EL (cell line): ENCODE measurements at places on chromosomes 7 and 10.

DNA sequence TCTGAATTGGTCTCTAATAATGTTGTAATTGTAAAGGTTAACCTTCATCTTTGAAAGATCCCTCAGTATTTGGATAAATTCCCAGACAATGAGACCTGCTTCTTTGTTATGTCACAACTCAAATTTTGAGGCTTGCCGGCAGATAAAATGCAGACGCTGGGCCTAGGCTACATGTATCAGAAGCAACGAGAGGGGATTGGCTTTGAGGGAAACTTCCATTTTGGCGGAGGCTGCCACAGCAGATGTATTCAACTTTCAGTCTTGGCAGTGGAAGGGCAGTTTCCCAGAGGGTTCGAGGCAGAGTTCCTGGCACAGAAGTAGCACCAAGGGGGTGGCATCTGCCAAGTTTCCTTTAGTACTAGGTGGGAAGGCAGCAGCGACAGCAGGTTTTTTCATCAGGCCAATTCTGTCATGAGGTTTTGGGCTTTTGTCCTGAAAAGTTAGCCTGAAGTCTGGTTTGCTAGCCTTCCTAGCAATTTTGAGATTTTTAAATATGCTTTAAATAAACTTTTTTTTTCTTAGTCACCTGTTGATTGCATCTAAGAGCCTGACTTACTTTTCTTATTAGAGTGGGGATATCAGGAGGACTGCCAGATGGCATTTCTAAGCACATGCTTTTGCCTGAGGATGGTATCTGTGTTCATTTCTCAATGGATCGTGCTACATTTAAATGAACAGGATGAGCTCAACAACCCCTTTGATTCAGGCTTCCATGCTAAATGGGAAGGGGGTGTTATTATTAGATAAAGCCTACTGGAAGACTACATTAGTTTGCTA lies 89.5 kb upstream of the FAM3C start:
- peak; percentile 8 for DNase-seq

GRCh38 chr7:25894002-25894901 lies 257.7 kb upstream of the NFE2L3 start:
- no peak for DNase-seq

DNA sequence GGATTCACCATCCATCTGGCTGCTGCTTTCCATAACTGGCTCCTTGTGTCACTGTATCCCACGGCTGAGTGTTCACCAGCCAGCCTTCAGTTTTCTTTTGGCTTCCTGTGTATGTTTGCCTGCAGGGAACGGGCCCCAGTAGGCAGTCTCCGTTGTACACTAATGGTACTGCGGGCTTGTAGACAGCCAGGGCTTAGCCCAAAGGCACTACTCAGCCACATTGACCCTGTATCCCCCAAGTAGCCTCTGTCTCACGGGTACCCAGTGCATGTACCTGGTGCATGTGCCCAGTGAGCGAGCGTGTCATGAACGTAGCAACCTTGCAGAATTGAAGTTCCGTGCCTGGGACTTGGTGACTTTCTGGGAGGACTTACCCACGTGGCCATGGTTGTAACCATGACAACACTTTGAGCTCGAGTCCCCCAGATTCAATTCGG lies 6.1 kb downstream of the PFKFB3 start:
- DNase-seq, result no peak

- no peak for DNase-seq
Observed at GRCh38 chr7:2433713-2434550, 30.5 kb downstream of the CHST12 start.

DNA sequence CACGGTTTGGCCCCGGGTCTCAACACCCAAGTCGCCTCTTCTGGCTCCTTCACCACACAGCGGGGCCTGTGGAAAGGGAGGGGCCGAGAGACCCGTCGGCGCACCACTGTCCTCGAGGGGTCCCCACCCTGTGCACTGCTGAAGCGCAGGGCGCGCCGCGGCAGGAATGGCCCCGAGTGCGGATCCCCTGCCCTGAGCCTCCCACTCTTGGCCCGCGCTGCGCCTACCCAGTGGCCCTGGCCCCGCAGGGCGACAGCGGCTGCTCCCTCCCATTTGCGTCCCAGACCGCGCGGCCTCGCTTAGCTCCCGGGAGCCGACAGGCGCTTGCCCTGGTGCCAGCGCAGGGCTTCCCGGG lies 2.1 kb upstream of the SFMBT2 start:
- DNase-seq, result no peak

- DNase-seq, result no peak
Observed at GRCh38 chr7:50564171-50564570, 1.0 kb downstream of the DDC start.

GRCh38 chr7:83640240-83640639 lies 8.7 kb downstream of the SEMA3E start:
- no peak for DNase-seq

- DNase-seq, result peak; percentile 66
Observed at GRCh38 chr7:98870121-98870651, 372 bp upstream of the TMEM130 start.

DNA sequence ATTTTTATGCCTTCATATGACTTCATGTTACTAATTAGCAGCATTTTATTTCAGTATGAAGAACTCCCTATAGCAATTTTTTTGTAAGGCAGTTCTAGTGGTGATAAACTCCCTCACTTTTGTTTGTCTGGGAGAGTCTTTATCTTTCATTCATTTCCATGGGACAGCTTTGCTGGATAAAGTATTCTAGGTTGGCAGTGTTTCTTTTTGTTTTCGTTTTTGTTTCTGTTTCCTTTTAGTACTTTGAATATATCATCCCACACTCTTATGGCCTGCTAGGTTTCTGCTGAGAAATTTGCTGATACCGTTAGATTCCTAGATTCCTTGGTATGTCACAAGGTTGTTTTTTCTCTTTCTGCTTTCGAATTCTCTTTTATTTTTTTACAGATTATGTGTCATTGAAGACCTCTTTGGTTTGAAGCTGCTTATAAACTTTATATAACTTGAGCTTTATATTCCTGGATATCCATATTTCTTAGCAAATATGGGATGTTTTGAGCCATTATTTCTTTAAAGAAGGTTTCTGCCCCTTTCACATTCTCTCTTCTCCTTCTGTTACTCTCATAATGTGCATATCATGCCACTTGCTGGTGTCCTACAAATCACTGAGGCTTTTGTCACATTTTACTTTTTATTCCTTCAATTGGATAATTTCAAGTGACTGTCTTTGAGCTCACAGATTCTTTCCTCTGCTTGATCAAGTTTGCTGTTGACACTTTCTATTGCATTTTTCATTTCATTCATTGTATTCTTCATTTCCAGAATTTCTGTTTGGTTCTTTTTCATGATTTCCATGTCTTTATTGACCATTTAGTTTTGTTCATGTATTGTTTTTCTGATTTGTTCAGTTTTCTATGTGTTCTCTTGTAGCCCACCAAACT lies 28.9 kb upstream of the AHR start:
- no peak for DNase-seq

DNA sequence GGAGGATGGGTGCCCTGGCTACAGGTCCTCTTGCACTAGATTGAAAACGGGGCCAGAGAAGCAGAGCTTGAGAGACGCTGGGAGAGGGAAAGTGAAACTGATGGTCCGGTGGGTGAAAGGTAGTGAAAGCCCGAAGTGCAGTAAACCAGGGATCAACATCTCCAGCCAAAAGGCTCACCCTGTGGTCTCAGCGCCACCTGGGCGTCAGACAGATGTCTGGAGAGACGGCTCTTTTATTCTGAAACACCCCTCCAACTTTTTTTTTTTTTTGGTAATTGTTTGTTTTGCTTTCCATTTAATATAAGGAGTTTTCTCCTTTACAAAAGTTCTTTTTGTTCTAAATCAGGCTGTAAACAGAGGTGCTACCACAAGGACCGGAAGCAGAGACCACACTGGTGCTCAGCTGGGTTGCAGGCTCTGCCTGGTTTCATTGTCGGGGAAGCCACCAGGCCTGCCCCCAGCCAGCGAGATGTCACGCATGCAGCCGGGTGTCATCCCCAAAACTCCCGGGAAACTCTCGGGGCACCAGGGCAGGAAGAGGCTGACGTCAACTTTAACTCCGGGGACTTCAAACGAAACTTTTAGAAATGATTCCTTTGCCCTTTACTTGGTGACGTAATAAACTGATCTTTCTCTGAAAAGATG lies 11.2 kb downstream of the IL2RA start:
- DNase-seq, result peak; percentile 53

DNA sequence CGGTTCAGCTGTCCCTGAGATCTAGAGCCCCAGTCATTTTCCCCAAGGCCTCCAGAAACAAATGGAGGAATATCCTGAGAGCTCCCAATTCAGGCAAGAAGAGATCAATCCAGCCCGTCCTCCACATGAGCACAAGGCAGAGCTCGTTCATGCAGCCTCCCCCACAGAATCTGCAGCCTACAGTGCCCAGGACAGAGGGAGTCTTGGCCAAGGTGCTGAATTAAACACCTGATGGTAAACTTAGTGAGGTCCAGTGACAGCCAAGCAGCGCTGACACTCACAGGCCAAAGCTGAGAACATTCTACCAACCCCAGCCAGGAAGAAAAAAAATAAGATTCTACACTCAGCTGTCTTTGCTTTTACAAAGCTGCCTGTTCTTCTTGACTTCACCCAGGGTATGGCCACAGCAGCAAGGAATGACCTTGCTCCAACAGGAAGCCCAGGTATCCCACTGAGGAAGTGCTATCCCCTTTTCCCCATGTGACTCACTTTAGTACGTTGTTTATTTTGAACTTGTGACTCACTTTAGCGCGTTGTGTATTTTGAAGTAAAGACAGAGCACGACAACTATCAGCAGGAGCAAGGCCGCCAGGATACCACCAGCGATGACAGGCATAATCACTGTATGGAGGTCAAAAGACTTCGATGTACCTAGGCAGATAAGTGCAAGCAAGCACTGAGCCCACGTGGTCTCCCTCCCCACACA lies 4.4 kb upstream of the CUZD1 start:
- no peak for DNase-seq

DNA sequence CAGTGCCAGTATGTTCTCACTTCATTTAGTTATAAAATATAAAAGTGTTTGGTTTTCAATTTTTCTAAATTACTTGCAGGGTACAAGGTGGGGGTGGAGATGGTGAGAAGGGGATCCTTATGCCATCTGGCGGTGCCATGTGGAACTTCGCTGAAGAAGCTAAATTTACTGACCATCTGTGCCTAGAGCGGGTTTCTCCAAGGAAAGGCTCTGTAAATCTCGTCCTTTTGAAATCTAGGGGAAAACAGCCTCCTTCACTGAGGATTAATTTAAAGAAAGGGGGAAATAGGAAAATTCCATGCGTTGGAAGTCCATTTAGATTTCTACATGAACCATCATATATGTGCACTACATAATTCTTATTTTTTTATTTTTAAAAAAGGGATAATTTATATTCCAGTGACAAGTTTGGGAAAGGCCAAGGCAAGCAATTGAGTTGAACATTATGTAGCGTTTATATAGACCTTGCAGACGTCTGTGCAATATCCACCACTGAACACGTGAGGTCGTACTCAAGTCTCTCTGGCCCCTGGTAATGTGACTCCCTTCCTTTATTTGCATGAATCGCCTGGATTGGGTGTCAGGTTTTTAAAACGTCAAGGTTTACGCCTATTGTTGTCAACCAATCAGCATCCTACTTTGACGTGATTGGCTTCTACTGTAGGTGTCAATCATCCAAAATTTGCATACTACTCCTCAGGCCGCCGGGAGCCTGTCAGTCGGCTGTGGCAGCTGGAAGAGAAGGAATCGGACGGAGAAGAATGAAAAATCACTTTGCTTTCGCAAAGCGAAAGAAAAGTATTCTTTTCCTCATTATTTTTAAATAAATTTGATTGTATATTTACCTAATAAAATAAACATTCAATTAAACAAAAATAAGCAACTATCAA lies 297.1 kb upstream of the NFE2L3 start:
- DNase-seq, result peak; percentile 79

GRCh38 chr7:101947899-101948298 lies 130.5 kb downstream of the CUX1 start:
- no peak for DNase-seq

GRCh38 chr7:146741911-146742310 lies 625.3 kb downstream of the CNTNAP2 start:
- no peak for DNase-seq

DNA sequence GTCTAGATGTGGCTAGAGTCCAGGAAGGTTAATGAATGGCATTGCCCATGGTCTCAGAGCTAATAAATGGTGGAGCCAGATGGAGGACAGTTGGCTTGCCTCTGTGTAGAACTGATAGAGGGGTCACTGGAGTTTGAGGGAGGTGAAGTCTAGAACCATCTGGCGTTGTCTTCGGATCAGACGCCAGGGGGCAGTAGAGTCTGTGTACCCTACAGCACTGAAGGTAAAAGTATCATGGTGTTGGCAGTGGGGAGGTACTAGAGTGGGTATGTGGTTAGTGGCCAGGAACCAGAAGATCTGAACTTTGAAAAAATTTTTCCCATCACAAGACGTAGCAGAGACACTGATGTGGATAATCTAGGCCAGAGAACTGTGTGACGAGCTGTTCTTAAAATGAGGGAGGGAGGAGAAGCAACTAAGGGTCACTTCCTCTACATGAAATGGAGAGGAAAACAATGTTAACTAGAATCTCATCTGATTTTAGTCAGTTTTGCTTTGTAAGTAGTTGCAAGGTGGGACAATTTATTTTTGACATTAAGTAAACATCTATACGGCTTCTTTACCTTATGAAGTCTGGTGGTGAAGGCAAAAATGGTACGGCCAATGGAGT lies 227.9 kb upstream of the PRSS58 start:
- no peak for DNase-seq

DNA sequence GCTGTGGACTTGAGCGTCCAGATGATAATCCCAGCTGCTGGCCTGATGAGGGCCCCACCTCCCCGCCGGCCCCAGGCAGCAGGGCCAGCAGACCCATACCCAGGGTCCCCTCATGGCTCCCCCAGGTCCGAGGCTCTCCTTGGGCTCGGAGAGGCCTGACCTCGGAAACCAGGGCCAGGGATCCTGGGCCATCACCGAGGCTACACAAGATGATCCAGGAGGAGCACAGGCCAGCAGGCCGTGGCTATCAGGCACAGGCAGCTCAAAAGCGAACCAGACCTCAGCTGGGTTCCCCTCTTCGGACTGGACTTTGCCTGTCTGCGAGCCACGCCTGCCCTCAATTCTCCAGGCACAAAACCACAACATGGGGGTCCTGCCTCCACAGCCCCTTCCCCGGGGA lies 17.4 kb downstream of the PDGFA start:
- no peak for DNase-seq

DNA sequence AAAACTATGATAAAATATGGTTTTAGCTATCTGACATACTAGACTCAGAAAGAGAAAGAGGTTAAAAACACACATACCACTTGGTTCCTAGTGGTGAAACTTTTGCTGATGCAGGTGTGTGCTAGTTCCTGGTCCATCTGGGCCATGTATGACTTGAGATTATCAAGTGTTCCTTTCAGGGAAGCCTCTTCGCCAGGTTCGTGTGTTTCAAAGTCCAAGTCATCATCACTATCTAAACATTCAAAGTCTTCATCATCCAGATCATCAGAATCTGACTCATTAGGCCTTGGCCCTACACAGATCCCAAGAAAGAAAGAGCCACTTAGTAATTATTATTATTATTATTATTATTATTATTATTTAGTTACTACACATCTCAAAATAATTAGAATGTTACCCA lies 26.4 kb downstream of the NUDT13 start:
- DNase-seq, result peak; percentile 6

GRCh38 chr7:8144856-8145255 lies 117.1 kb downstream of the ICA1 start:
- DNase-seq, result no peak

GRCh38 chr10:49539320-49539885 lies 482 bp upstream of the ERCC6 start:
- peak; percentile 61 for DNase-seq

- no peak for DNase-seq
Observed at GRCh38 chr7:131600085-131600881, 43.9 kb upstream of the PODXL start.
